ENCODE measurements at places on chromosomes 4 and X. TPM values are rescaled to one million over a fixed set of nuclear protein-coding genes. Genes with fewer than 3 reads are reported as not detected.

The ALAS2 gene
- not detected for total RNA-seq

The DIPK2B gene
- not detected for total RNA-seq

The HOPX gene
- not detected for total RNA-seq

The FMR1NB gene
- not detected for total RNA-seq

The CTBP1 gene
- 81.0 TPM for total RNA-seq

The LCORL gene
- total RNA-seq, result 4.9 TPM

The CTAG1B gene
- total RNA-seq, result not detected

The AR gene
- 3.8 TPM for total RNA-seq

The KLHL34 gene
- total RNA-seq, result not detected

The DMP1 gene
- total RNA-seq, result not detected
